ENCODE measurements at places on chromosomes 4 and X.

DNA sequence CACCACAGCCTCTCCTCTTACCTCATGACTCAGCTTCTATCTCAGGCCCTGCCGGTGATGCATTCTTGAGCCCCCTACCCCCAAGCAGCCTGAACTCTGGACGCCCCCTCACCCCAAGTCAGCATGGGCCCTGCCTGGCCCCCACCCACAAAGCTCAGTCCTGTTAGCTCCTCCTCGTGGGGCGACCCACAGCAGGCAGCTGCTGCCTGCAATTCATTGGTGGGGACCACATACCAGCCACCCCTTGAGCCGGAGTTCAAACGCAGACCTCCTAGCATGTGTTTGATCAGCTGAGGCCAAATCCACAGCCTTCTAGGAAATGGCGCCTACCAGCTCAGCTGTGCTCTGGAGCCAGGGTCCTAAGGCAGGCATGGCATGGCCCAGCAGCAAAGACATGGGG lies 111.8 kb downstream of the EFNB1 start:
- no peak for DNase-seq

GRCh38 chrX:41580423-41581064 lies 108.2 kb upstream of the GPR34 start:
- DNase-seq: no peak

- no peak for DNase-seq
Measured at GRCh38 chr4:123120473-123120872, 198.1 kb upstream of the NUDT6 start.

DNA sequence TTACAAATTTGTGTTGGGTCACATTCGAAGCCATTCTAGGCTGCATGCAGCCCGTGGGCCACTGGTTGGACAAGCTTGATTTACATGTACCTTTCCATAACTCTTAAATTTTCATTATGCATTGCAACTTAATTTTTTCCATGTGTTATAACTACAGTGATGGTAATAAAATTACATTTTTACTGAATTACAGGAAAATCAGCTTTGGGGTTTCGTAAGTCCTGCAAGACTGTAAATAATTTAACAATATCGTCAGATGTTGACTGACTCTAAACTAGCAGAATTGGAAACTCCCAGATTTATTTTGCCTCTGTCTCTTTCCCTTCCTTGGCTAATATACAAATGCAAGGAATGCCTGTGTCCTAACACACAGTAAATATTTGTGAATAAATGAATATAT lies 88.0 kb upstream of the RAPGEF2 start:
- no peak for DNase-seq

DNA sequence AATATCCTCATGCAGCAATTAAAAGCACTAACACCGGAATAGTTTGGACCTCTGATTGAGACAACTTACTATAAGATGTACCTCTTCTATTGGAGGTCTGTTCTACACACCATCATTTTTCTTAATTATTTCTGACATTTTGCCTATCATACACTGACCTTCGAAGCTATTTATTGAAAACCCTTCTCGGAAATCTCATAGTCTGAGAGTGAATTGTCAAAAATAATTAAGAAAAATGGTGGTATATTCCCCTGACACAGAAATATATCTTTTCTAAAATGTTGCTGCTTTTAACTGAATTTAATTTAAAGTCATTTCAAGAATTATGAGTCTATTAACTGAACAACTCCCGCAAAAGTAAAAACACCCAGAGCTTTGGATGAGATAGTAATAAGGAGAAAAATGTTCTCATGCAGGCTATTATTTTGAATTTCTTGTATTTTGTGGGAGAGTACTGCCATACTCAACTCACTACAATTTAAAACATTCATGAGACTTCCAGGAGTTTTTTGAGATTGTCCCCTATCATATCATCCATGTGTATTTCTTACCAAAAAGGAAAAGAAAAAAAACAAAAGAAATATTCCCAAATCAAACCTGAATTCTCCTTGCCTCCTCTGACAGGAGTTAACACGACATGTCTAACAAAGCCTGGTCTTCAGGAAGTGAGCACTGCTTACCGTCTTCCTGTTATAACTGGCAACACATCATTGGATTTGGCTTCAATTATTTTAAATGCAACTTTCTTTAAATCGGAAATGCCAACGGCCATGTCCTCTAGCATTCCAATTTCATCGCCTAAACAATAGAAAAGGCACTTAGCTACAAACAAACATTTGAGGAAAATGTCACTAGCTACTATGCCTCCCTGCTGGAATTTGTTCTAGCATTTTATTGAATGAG lies 485.3 kb downstream of the IL15 start:
- no peak for DNase-seq

GRCh38 chrX:125198546-125198945 lies 121.1 kb upstream of the TEX13C start:
- DNase-seq: no peak

DNA sequence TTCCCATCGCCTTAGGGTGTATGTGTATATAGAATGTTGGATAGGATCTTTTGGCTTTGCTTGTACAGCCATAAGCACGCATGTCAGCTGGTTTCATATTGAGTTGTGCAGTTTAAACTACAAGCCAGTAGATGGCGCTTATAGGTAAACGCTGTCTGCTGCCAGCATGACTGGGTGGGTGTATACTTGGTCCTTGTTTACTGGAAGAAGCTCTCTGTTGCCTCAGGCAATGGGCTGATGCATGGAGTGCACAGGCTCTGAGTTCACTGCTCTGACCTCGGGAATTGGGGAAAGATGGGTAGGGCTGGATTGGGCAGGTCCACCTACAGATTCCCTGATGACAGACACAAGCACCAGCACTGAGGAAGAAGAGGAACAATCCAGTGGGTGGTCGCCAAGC lies 831.5 kb downstream of the STIM2 start:
- DNase-seq: peak; percentile 3

GRCh38 chrX:45630078-45630477 lies 429.4 kb upstream of the DIPK2B start:
- DNase-seq: no peak

DNA sequence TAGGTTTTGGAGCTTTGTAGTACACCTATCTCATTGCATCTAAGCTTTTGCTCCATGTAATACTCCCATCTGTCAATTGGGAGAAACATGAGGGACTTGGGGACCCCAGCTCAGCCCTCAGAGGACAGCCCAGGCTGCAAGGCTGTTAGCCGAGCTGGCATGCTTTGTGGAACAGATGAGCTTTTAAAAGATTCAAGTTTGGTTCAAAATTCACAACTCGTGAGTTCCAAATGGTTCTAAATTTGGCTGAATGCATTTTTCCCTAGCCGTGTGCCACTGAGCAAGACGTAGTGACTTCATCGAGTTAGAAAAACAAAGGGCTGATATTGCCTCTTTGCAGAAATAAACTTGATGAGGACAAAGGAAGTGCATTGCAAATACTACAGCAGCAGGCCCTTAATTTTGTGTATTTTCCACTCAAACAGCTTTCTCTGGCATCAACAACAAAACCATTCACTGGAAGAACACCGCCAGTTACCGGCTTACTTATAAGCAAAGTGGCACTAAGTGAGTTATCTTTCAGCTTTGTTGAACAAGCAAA lies 165.0 kb upstream of the HS3ST1 start:
- peak; percentile 35 for DNase-seq
